ENCODE measurements at places on chromosomes 7 and 10.

DNA sequence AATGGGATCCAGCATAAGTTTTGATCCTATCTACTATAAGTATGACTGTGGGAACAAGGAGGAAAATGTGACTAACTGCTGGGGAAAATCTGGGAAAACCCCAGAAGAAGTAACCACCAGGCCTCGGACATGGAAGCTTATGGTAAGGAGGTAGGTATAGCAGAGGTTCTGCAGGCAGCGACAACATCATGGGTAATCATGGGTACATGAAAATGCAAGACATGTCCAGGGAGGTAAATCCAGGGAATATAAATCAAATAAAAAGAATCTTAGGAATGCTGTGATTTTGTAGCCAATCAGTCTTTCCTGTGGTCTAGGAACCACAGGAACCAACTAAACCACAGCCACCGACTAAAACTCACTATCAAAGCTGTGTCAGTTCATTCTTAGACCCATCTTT, 168.3 kb upstream of the NPY start:
- no peak for DNase-seq

- DNase-seq, result no peak
These were observed 179.3 kb upstream of the LRRN3 start for GRCh38 chr7:110911632-110912031.

DNA sequence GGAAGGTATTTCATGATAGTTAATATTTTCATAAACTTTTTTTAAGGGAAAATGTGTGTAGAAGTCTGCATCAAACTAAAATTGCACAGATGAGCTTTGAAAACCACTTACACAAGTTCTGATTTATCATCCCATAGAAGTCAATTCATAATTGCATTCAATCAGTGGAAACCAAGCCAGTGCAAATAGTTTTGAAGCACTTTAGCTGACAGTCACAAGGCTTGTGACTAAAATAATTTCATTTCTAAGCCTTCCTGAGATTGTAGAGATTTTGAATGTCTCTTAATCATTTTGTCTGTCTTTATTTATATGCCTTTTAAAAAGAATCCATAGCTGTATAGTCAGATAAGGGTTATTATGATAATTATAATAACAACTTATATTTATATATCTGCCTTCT, 41.4 kb downstream of the EXOC4 start:
- DNase-seq, result no peak

DNA sequence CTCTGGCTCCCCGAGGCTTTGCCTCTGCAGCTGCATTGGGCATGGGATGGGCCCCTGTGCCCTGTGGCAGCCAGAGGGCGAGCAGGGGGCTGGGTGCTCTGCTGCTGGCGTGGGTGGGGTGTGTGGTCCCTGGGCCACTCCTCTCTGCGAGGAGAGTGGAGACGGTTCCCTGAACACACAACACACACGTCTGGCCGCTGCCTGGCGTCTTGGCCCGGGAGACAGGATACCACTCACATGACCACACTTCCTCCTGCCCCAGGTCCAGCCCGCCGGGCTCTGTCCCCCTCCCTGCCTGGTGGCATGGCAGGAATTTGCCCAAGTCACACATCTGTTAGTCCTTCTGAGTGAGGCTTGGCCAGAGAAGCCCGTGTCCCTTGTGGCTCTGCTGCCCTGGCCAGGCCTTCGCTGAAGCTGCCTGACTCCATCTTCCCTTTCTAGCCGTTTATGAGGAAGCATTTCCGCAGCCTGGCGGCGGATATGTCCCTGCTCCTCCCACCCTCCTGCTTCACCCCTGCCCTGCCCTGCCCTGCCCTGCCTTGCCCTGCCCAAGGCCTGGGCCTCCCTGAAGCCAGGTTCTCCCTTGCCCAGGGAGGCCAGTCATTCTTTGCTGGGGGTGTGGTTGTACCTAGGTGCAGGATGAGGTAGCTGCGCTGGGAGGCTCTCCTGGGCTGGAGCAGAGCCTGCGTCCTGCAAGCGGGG, 3.0 kb downstream of the BRI3 start:
- peak; percentile 58 for DNase-seq

GRCh38 chr10:22043327-22043633, 39.8 kb upstream of the DNAJC1 start:
- no peak for DNase-seq
